Dermis lymphatic vessel endothelial cell (primary cell): ENCODE measurements at places on chromosomes 3 and 15. TPM values are rescaled to one million over a fixed set of nuclear protein-coding genes. Genes with fewer than 3 reads are reported as not detected.

Gene CHRNA3
- not detected in 2 replicates for total RNA-seq

Gene UACA
- 171 and 241 TPM in 2 replicates for total RNA-seq

Gene RPL32
- 2,493 and 2,629 TPM in 2 replicates for total RNA-seq

Gene NPAP1
- total RNA-seq: not detected in 2 replicates

Gene CHST13
- total RNA-seq: not detected in 2 replicates

Gene IL17RD
- total RNA-seq: 0.22 and 1.0 TPM in 2 replicates

Gene MOBP
- total RNA-seq: under 0.01 TPM in 1 of 2 replicates, not detected in the other
